CD4-positive, alpha-beta T cell treated with Interleukin-15 for 4 hours (primary cell): ENCODE measurements at places on chromosomes 6 and 20.

DNA sequence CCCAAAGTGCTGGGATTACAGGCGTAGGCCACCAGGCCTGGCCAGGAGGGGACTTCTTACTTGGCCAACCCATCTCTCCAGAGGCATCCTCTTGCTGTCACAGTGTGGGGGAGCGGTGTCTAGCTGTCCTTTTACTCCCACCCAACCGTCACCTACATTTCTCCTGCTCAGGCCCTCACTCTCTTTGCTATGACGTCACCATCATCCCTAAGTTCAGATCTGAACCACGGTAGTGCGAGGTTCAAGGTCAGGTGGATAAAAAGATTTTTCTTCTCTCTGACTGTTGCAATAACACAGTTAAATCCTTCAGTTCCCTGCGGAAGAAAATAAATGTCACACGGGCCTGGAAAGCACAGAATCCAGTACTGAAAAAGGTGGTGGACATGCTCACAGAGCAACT is 7.3 kb upstream of the RAET1L start:
- DNase-seq, result no peak

DNA sequence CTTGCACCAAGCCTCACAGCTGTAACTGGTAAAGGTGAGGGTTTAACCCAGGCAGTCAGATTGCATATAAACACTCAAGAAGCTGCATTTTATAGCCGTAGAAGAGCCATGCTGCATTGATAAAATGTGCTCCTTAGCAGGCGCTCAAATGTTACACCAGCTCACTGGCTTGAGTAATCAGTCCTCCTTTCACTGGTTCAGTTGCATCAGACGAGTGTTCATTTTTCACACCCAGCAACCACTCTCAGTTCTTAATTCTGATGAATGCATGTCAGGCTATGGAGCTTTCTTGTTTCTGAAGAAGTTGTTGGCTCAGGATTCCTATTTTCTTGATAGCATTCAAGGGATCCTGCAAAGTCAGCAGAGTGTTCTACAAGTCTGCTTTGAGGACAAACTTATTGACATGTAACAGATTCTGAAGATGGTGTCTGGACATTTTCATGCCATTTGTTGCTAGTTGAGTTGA is 198.3 kb downstream of the PLCB1 start:
- DNase-seq, result no peak

DNA sequence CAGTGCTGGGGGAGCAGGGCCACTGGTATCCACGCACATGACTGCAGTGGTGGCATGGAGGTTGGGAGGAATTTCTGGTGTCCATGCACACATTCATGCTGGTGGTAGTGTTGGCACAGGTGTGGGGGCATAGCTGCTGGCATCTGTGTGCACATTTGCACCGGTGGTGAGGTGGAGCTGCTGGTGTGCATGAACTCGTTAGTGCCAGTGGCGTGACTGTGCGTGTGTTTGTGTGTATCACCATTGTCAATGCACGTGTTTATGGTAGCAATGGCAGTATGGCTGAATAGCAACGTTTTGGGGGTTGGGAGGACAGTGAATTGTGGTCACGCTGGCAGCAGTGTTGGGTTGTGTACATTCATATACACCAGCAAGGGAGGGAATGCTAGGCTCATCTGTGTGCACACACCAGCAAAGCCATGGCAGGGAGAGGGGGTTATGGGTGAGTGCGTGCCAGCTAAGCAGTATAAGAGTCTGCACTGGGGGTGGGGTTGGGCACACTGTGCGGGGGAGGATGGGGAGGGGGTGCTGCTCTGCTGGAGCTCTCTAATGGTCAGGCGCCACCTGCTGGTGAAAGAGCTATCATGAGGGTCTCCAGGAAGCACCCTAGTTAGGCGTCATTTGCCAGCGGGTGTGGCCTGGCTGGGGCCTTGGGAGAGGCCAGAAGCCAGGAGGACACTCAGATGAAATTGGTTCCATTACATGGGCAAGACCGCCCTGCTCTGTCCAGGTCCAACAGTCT is 626.1 kb upstream of the ID4 start:
- no peak for DNase-seq

GRCh38 chr6:55833284-55833683 is 42.1 kb downstream of the BMP5 start:
- DNase-seq, result no peak

GRCh38 chr6:157946053-157946617 is 35.5 kb upstream of the SYNJ2 start:
- no peak for DNase-seq
